NCI-H2029 treated with DMSO at 0.1 percent for 48 hours (cell line): ENCODE measurements at places on chromosomes 16 and 17.

- DNase-seq, result no peak
These were observed 107.8 kb downstream of the CLEC16A start for GRCh38 chr16:11051879-11052808.

GRCh38 chr16:50836121-50836621, 94.3 kb downstream of the CYLD start:
- no peak for DNase-seq

DNA sequence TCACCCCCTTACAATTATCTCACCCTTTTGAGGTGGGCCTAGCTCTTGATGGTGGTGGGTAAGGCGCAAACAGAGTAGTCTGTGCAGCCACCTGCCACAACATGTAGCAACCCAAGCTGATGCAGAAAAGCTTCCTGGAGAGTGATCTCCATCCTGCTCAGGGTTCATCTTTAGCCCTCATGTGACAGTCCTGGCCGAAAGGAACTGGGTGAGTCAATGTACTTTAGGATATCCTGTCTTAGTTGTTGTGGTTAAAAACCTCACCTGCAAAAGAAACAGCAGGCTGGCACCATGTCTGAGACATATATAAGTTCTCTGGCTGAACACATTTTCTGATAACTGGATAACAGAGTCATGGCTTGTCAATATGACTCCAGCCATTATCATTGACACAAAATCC, 183.5 kb upstream of the CPHXL start:
- DNase-seq, result no peak

- DNase-seq, result no peak
These were observed 100.3 kb upstream of the KIF2B start for GRCh38 chr17:53722407-53722806.

- no peak for DNase-seq
These were observed 899 bp downstream of the ACE start for GRCh38 chr17:63477480-63478440.

DNA sequence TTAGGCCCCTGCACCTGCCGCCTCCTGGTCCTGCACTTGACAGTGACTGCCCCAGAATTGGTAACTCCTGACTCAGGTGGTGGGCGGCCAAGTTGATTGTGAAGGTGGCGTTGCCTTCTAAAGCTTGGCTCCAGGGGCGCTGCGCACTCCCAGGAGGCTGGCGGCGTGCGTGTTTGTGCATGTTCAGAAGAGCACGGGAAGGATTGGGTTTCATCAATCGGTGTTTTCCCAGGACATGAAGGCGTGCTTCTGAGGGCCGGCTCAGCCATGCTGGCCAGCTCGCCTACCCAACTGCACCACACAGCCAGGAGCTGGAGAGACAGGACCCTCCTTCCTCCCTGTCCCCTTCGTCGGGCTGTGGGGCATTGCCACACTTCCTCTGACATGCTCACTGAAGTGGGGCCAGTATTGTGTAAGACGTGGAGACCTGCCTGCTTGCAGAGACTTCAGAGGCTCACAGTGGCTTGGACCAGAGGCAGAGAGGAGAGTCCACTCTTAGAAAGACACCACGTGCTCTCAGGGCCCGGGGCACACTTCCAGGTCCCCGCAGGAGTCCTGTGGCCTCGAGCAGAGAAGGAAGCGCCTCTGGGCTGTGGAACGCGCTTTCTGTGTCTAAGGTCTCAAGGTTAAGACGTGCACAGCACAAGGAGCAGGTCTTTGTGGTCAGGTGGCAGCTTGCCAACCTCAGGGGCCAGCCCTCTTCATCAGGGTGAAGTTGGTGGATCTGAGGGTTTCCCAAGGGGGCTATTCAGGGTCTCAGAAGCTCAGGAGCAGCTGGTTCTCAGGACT, 2.8 kb downstream of the RAB40C start:
- peak; percentile 57 for DNase-seq

- no peak for DNase-seq
These were observed 70.1 kb downstream of the AMFR start for GRCh38 chr16:56355221-56355620.

DNA sequence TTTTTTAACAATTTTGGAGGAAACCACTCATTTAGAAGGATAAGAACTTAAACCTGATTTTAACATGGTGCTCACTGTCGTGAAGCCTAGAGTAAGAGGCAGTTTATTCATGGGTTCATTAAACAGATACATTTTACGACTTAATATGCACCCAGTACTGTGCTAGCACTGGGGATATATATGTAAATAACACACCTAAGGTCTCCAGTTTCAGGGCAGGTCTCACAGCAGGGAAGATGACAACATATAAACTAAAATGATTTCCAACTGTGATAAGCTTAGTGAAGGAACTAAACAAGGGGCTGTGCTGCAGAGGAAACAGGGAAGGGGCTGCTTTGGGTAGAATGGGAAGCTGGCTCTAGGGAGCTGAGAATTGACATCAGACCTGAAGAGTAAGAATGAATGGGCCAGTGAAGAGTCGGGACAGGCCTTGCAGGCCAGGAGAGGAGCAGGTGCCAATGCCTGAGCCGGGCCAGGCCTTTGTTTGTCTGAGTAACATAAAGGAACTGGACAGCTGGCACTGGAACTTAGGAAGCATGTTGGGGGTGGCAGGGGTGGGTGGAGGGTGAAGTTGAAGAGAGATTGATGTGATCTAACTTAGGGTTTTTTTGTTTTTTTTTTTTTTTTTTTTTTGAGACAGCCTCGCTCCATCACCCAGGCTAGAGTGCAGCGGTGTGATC, 12.1 kb downstream of the NT5M start:
- DNase-seq, result no peak

GRCh38 chr16:57502048-57502775, 15.9 kb upstream of the DOK4 start:
- peak; percentile 37 for DNase-seq

DNA sequence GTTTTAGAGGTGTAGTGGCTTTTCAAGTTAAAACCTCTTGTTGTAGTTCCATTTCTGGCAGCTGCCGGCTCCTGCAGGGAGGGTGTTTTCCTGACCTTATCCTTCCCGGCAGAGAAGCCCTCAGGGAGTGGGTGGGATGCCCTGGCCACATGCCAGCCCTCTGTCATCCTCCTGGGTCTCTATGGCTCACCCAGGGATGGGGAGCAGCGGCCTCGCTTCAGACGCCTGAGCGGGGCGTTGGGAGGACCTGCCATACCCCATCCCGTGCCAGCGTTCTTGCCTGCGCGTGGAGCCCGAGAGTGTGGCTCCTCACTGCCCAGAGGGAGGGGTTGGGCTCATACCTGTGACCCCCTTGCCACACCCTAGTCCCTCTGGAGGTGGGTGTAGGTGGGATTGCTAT, 11.9 kb downstream of the KCNJ12 start:
- DNase-seq, result no peak

GRCh38 chr17:66302761-66303626, 581 bp downstream of the PRKCA start:
- no peak for DNase-seq

DNA sequence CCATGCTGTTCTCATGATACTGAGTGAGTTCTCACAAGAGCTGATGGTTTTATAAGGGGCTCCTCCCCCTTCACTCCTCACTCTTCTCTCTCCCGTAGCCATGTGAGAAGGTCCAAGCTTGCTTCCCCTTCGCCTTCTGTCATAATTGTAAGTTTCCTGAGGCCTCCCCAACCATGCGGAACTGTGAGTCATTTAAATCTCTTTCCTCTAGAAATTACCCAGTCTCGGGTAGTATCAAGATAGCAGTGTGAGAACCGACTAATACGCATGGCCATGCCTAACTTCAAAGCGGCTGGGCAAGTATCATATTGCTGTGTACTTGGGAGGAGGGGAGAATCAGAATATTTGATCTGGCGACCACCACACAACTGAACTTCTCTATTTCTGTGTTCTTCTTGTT, 88.3 kb downstream of the PRKCB start:
- no peak for DNase-seq

DNA sequence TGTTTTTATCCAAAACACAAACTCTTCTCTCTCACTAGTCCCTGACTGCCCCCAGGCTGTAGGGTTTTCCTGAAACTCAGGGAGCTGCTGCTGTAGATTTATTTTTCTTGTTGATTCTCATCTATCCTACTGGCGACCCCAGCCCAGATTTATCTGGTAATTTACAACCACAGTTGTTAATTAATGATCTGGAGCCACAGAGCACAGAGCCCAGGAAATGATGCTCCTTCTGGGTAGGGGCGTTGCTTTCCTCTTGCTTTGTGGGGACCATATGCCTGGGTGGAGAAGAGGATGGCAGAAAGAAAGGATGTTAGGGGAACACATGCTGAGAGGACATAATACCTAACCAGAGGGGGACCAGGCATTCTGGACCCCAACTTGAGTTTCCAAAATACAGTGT, 7.4 kb upstream of the ETV4 start:
- no peak for DNase-seq

DNA sequence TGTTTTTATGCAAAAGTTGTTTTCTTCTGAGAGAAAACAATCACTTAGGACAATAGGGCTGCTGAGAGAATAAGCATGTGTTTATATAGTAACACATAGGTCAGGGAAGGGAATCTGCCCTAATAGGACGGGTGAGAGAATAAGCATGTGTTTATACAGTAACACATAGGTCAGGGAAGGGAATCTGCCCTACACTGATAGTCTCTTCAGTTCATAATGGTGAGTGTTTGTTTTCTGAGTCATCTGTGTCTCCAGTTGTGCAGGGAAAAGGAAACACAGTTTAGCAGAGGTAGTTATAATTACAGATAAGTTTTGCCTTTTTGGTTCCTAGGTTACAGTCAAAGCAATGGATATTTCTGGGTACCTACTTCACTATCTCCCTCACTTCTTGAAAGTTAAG, 252.3 kb upstream of the CA10 start:
- peak; percentile 84 for DNase-seq

GRCh38 chr16:79603055-79603454, 2.5 kb upstream of the MAF start:
- no peak for DNase-seq

GRCh38 chr17:8100763-8101162, 13.2 kb upstream of the ALOX12B start:
- no peak for DNase-seq

GRCh38 chr17:11369575-11369974, 128.6 kb downstream of the SHISA6 start:
- no peak for DNase-seq
